ENCODE measurements at places on chromosomes 6 and 20.

DNA sequence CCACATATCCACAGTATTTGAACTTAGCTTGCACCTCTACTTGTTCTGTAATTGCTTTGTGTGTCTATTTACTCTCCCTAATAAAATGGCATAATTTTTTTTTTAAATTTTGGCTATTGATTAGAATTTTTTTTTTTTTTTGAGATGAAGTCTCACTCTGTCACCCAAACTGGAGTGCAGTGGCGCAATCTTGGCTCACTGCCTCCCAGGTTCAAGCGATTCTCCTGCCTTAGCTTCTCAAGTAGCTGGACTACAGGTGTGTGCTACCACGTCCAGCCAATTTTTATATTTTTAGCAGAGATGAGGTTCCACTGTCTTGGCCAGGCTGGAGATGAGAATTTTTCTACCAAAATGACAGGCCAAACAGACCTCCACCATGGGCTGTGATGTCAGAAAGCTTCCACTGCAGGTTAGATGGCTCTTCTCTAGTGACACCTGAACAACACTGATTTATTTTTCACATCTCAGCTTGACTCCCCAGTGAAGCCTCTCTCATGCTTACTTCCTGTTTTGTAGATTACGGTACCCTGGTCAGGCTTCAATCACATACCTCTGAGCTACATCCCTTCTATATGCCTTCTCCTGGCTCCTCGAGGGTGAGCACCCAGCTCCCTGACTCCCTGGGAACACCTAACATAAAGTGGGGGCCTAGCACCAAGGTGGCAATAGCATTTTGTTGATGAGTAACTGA, 112.8 kb downstream of the ARHGAP18 start:
- DNase-seq, result no peak

DNA sequence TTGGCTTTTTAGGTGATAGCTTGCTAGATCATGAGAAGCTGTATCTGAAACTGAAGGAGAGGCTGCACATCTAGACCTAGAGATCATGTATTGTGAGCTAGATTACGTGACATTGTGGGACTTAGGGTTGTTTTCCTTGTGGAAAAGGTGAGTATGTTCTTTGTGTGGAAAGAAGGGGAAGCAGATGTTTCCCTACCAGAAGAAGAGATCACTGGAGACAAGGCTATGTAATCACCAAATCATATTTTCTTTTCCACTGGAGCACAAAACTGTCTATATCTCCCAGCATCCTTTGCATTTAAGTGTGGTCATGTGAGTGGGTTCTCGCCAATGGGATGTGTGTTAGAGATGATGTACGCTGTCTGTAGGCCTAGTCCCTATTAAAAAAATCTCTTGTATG, 7.0 kb upstream of the EPB41L2 start:
- DNase-seq, result no peak

DNA sequence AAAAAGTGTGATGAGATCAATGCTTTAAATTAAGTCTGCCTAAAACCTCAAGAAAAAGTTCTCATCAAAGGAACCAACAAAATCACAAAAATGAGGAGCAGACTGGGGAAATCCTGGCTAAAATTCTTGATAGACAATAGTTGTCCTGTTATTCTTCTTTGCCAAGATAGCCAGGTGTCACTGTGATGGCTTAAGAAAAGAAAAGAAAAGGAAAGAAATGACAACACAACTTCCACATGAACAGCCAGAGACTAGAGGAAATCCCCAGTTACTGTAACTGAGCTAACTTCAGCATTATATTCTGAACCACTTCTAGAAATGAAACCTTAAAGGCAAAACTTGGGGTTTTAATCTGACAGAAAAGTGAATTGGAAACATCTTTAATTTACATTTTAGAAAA, 129.6 kb downstream of the CD24 start:
- DNase-seq, result no peak

DNA sequence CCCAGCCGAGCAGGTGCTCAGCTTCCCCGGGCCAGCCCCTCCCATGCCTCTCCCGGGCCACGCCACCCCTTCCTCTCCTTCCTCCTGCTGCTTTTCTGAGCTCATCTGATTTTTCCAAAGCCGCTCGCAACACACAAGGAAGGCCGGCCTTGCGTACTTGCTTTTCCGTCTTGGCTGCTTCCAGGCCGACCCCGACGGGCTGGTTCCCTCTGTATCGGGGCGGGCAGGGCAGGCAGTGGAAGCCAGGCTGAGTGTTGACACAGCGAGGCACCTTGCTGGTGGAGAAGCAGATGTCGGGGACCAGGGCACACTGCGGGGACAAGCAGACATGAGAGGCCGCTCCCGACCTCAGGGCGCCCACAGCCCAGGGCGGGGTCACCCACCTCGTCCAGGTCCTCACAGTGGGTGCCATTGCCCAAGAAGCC, 21.1 kb downstream of the THBS2 start:
- DNase-seq, result no peak

DNA sequence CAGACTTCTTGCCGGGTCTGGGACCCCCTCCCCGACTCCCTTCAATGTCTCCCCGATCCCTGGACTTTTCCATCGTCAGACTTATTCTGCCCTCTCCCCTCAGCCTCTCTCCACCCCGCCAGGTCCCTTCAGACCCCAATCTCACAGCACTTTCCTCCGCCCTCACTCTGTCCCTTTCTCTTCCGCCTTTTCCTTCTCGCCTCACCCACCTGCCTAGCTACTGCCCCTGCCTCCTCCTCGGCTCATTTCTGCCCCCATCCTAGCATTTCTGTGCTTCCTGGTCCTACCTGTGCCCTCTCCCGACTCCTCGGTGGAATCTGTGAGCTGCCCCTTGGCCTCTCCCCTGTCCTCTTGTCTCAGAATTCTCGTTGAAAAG, 616 bp downstream of the CHMP4B start:
- DNase-seq, result no peak

- no peak for DNase-seq
Observed at GRCh38 chr20:18394363-18394762, 72.5 kb downstream of the DZANK1 start.

GRCh38 chr6:129504456-129504855, 205.5 kb downstream of the ARHGAP18 start:
- no peak for DNase-seq

DNA sequence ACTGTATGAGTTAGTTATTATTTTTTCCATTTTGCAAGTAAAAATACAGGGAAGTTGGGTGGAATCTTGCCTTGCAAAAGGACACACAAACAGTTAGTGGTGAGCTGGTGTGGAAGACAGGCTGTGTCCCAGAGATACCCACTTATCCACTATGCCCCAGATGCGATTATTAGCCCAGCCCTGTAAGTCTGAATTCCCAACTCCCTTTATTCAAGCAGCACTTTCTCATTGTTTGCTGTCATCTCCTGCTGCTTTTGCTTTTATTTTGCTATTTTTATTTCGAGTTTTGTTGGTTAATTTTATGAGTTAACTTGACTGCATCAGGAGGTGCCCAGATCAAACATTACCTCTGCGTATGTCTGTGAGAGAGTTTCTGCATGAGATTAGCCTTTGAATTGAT, 239.4 kb downstream of the DOK5 start:
- no peak for DNase-seq

- DNase-seq, result no peak
Observed at GRCh38 chr6:11350294-11350693, 117.8 kb upstream of the NEDD9 start.
